Right lung (tissue), 10 donors: ENCODE measurements at places on chromosomes 13 and 19. TPM values are rescaled to one million over a fixed set of nuclear protein-coding genes. Genes with fewer than 3 reads are reported as not detected.

- no peak for DNase-seq
Observed at GRCh38 chr13:98013241-98013640, 59.8 kb downstream of the IPO5 start.

Gene TMPRSS9
- 0.33 TPM for polyA plus RNA-seq

DNA sequence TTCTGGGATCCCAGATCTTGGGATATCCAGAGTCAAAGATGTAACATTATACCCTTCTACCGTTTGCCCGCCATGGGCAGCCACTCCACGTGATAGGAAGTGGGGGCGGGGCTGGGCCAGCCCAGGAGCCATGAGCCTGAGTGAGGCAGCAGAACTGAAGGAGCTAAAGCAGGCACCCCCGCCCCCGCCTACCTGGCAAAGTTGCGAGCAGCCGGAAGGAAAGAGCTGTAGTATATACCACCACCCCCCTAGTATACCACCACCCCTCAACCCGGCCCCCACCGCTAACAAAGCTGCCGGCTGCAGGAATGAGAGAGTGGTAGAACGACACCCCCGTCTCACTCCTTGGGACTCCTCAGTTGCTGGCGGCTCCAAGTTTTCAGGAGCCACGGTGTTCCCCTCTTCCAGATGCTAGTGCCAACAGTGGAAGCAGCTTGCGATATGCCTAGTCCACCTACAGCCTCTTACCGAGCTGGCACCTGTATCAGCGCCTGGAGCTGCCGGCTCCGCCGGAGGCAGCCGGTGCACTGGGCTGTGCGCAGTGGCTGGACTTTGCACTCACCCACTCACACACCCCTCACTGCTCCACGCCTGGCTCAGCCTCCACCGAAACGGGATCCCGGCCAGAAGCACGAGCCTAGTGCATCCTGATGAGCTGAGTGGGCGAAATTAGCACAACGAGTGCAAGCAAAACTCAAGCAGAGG lies 230.7 kb upstream of the PRR20A start:
- no peak for DNase-seq

GRCh38 chr13:33296793-33297425 lies 11.4 kb upstream of the STARD13 start:
- DNase-seq = no peak

GRCh38 chr19:9939301-9939913 lies 3.1 kb upstream of the OLFM2 start:
- no peak for DNase-seq

Gene CDX2
- not detected for polyA plus RNA-seq

GRCh38 chr13:25692099-25692498 lies 320.3 kb downstream of the ATP8A2 start:
- no peak for DNase-seq

- DNase-seq = no peak
Observed at GRCh38 chr19:5880604-5881078, 10.3 kb upstream of the FUT5 start.

- no peak for DNase-seq
Observed at GRCh38 chr19:48741129-48741999, 954 bp upstream of the RASIP1 start.

Gene DENND1C
- polyA plus RNA-seq = 16.6 TPM

- DNase-seq = no peak
Observed at GRCh38 chr19:2240881-2241760, 4.5 kb downstream of the SF3A2 start.

GRCh38 chr19:8697671-8698432 lies 743 bp downstream of the ACTL9 start:
- no peak for DNase-seq

GRCh38 chr19:19338082-19338481 lies 17.5 kb downstream of the MAU2 start:
- DNase-seq = no peak

GRCh38 chr19:39032063-39032918 lies at the start of gene FBXO27:
FBXO27 (minus strand) TSS chr19:39032549; CDS start chr19:39032227, 322 bp downstream.
- DNase-seq = no peak

DNA sequence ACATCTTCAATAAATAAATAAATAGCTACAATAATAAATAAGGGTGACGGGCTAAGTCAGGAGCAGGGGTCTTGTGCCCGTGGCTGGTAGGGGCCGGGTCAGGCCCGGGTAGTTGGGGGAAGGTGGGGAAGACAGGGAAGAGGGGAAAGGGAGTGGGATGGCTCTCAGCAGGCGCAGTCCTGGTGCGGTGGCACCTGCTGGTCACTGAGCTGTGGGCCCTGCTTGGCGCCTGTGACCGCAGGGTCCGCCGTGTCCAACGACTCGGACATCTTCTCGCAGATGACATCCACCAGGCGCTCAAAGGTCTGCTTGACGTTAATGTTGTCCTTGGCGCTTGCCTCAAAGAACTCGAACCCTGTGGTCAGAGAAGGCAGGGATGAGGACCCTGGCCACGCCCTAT lies 4.3 kb downstream of the MPV17L2 start:
- no peak for DNase-seq

GRCh38 chr19:38228005-38228377 lies 4.0 kb upstream of the DPF1 start:
- no peak for DNase-seq

DNA sequence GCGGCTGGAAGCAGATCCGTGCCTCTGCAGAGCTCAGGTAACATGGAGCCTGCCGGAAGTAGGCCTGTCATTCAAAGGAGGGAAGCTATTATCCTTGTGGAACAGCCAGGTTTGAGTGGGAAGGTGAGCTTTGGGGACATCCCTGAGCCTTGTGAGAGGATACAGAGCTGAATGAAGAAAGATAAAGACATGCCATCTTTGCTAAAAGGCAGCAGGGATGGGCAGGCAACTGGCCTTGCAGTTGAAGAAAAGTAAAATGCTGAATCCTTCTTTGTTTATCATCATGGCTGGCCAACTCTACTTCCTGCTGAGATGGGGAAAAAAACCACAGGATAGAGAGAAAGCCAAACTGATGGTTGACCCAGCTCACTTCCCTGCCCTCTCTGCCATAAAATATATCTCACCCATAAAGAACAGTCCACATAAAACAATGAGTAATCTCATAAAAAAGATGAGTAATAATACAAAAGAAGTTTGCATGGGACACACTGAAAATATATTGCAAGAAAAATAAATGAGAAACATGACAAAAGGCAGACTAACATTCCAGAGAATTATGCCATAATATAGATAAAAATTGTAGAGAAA lies 226.3 kb downstream of the DLEU7 start:
- DNase-seq = no peak

Gene LINGO3
- polyA plus RNA-seq = not detected

Gene ZNF160
- polyA plus RNA-seq = 51.9 TPM

- no peak for DNase-seq
Observed at GRCh38 chr19:38047641-38048040, 140.6 kb downstream of the SIPA1L3 start.

DNA sequence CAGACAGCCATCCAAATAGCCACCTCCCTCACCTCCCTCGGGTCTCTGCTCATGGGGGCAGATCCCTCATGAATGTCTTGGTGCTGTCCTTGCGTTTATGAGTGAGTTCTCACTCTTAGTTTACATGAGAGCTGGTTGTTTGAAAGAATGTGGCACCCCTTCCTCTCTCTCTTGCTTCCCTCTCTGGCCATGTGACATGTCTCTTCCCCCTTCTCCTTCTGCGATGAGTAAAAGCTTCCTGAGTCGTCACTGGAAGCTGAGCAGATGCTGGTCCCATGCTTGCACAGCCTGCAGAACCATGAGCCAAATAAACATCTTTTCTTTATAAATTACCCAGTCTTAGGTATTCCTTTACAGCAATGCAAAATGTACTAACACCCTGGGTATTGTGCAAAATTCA lies 208.7 kb downstream of the LACC1 start:
- no peak for DNase-seq

GRCh38 chr19:4639531-4640246 lies 373 bp downstream of the TNFAIP8L1 start:
- no peak for DNase-seq

Gene CGB5
- polyA plus RNA-seq = 0.59 TPM

DNA sequence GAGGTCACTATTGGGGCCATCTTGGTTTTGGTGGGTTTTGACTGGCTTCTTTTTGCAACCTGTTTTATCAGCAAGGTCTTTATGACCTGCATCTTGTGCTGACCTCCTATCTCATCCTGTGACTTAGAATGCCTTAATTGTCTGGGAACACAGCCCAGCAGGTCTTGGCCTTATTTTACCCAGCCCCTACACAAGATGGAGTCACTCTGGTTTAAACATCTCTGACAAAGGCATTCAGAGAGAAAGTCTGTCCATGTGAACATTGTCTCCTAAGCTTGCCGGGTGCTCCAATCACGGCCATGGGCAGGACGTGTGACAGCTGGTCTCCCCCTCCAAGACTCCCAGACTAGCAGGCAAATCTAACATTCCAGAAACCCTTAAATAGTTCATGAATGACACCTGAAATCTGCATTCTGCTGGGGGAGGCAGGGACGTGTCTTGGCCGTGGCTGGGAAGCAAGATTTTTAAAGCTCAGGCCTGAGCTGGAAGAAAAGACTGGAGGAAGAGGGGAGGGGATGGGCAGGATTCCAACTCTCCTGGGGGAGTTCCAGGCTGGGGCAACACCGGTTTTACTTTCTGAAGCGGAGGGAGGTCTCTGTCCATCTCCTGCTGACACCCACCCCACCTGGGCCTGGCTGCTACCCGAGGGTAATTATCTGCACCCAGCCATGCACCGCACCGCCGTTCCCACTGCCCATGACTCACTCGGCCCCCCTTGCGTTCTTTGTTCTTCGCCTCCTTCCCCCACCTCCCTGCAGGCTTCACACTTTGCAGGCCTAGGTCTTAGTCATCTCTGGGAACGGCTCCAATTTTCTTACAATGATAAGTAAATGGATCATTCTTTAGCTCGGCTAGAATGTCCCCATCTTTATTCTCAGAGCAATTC lies 11.6 kb upstream of the OR1M1 start:
- DNase-seq = peak; percentile 42

DNA sequence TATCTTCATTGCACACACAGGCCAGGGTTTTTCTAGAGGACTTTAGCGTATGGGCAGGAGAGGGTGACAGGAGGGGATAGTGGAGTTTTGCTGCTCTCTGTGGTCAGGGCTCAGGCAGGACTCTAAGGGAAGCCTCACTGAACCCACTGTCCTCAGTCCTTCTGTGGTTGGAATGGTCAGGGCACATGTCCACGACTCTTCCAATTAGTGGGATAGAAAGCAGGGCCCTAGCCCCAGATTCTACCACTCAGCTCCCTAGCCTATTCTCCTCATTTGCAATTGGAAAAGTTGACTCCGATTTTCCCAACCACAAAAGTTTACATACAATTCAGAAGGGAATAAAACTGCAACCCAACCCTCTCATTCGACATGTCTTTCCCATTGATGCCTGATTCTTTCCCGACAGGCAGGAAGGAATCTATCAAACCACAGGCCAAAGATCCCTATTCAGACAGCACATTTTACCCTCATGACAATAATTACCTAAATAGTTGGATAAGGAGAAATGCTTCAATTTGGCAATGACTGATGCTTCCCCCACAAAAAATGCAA lies 38.2 kb downstream of the TGDS start:
- no peak for DNase-seq

Gene ELAVL3
- polyA plus RNA-seq = 0.11 TPM

- no peak for DNase-seq
Observed at GRCh38 chr13:95647321-95647720, 2.8 kb upstream of the DZIP1 start.

GRCh38 chr13:101231751-101232428 lies 184.4 kb downstream of the NALCN start:
- no peak for DNase-seq

Gene FOSB
- 169 TPM for polyA plus RNA-seq
